ENCODE measurements at places on chromosomes 16 and 17. TPM values are rescaled to one million over a fixed set of nuclear protein-coding genes. Genes with fewer than 3 reads are reported as not detected.
A peak's percentile ranks its signal among the peaks of the same experiment; 100 is the strongest.

- no peak for DNase-seq
Measured at GRCh38 chr16:3047387-3047720, 993 bp downstream of the MMP25 start.

GRCh38 chr16:31700530-31701388, 172.8 kb upstream of the ZNF267 start:
- DNase-seq: peak; percentile 88

GRCh38 chr17:76281573-76282371, 16.6 kb downstream of the UBALD2 start:
- DNase-seq: no peak

DNA sequence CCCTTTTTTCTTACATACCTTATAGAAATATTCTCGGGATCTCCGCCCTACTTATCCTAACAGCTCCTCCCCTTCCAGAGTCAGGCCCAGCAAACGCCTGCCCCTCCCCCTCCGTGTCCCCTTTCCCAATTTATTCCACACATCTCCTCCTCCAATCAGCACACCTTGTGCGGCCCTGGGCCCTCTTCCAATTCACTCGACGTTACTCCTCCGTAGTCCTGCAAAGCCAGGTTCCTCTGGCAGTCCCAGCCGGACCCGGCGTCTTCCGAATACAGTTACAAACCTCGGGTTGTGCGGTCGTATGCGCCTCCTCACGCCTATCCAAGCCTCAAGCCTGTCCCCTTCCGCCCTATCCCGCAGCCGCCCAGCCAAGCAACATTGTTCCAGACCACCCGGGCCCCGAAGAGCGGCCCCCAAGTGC, 677 bp downstream of the CBX1 start:
- no peak for DNase-seq

The C17orf50 gene
- total RNA-seq: not detected

The GRIN2C gene
- not detected for total RNA-seq
